ENCODE measurements at places on chromosomes 3 and 15.

DNA sequence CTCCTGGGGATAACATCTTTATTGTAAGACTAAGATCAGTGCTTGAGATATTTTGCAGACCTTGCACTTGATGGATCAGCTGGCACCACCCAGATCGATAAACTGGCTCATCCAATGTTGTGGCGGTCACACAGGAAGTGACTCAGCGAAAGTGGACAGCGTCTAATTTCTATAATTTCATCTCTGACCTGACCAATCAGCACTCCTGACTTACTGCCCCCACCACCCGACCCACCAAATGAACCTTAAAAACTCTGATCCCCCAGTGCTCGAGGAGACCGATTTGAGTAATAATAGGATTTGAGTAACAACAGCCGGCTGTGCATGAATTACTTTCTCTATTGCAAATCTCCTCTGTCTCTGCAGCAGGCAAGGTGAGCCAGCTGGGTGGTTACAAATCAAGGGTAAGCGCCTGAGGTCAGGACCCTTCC lies 62.7 kb upstream of the RNU6-1 start:
- DNase-seq = no peak

- DNase-seq = no peak
Measured at GRCh38 chr3:24628523-24629258, 134.0 kb upstream of the THRB start.

- DNase-seq = no peak
Measured at GRCh38 chr3:38985581-38985980, 66.2 kb downstream of the SCN11A start.

GRCh38 chr3:180093535-180093934 lies 56.8 kb upstream of the PEX5L start:
- DNase-seq = no peak

DNA sequence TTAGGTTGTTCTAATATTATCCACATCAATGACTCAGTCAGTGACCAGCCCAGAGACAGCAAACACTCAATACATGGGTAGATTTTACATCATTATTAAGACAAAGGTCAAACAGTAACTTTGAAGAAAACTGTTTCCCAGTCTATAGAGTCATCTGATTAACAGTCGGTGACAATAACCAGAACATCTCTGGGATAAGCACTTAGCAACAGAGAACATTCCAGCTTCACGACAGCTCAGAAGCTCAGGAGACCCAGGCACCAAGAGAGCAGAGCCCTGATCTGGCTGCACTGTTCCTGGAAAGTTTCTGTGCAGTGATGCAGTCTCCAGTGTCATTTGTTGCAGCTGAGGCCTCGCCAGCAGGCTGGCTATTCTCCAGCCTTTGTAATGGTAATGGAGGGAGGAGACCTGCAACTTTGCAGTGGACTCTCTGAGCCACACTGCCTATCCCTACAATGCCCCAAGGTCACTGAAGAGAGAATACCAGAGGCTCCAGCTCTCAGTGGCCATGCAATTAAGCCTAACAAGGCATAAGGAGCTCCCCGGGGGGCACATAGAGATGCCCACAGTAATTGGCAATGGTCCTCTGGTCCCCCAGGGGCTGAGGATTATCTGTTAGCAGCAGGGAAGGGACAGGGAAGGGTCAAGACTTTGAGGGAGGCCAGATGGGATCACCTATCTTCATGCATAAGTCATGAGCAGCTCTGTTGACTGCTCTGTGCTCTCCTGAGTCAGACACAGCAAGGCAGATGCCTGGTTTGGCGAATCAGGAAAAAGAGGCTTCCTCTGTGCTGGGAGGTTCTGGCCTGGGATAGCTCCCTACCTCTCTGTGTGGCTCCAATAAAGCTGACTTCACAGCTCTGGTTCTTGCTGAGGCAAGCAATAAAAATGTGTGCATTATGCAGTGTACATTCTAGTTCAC lies 163.6 kb downstream of the CTNNB1 start:
- DNase-seq = no peak

DNA sequence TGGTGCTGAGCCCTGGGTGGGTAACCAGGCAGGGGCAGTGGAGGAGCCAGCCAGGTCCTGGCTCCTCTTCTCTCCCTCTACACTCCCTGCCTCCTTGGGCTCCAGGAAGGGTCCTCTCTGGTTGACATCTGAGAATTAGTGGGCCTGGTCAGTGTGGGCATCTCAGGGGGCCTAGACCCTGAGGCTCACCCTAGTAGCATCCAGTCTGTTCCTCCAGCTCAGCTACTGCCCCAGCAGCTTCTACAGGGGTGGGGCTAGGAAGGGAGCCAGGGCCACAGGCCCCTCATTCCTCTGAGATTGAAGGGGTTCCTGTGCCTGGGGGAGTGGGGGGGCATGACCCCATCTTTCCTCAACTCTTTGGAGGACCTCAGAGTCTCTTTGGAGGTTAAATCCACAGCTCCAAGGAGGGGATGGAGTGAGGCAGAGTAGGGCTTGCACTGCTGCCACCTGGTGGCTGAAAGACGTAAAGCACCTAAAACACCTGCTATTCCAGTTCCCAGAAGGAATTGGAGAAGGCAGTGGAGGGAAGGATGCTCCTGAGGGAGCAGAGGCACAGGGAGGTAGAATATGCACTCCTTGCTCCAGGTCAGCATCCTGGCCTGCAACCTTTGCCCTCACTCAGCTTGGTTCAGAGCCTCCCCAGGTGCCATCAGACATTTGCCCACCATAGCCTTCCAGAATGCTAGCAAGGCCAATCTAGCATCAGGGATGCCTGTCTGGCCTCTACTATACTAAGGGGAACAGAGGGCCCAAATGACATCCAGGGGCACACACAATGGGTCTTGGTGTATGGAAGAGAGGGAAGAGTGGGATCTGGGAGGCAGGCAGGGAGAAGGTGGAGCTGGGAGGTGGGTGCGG lies 25.1 kb downstream of the C3orf18 start:
- DNase-seq = no peak

DNA sequence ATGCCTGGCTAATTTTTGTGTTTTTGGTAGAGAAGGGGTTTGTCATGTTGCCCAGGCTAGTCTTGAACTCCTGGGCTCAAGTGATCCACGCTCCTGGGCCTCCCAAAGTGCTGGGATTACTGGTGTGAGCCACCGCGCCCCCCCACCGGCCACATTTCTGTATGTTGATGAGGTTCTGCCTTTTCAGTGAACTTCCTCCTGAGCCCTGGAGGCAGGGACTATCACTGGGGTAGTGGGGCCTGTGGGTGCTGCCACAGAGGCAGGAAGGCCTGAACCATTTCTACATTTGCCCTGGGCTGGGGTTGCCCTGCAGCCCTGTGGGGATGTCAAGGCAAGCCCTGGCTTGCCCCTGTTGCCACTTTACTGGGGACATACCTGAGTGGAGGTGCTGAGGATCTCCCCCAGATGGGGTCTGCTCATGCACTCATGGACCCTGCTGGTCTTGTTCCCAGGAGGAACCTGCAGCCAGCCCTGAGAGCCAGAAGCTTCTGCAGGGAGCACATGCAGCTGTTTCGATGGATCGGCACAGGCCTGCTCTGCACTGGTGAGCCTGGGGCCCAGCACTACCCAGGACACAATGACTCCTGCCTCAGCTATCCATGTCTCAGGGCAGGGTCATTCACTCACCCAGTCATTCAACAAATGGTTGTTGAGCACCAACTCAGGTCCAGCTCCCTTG lies 5.7 kb downstream of the SLC28A1 start:
- DNase-seq = no peak

- no peak for DNase-seq
Measured at GRCh38 chr3:82938821-82939328, 1177.4 kb upstream of the GBE1 start.

DNA sequence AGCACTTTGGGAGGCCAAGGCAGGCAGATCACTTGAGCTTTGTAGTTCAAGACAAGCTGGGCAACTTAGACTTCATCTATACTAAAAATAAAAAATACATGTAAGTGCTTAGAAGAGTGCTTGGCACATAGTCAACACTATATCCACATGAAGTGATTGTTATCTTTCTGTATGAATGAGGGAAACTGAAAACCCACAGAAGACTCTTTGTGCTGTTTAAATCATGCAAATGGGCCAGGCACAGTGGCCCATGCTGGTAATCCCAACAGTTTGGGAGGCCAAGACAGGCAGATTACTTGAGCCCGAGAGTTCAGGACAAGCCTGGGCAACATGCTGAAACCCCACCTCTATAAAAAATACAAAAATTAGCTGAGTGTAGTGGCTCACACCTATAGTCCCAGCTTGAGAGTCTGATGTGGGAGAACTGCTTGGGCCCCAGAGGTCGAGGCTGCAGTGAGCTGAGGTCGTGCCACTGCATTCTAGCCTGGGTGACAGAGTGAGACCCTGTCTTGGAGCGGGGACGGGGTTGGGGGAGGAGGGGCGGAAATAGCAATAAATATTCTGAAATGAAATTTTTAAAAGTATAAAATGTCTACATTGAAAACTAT lies 129.7 kb downstream of the NR2E3 start:
- no peak for DNase-seq

- no peak for DNase-seq
Measured at GRCh38 chr15:64687172-64687571, 88.2 kb downstream of the RBPMS2 start.

DNA sequence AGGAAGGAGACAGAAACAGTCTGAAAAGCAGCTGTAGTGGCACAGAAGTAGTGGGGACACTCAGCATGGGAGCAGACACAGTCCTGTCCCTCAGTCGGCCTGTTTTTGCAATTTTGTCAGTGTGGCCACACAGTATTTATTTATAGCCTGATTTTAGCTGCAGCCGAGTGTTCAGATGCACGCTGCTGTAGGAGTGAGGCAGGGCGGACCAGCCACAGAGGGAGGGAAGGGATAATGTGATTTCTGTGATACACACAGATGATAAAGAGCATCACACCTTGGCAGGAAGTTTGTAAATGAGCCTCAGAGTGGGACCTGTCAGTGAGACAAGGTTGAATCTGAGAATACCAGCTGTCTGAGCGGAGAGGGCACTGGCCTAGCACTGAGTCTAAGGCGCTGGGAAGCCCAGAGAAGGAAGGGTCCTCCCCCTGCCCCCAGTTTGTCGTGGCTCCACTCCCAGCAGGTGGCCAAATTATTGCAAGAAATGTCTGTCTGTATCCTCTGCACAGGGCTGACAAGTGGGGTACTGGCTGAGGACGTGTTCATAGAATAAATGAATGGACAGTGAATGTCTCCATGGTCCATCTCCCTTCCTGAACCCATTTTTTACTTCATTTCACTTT lies 3.8 kb downstream of the PSTPIP1 start:
- no peak for DNase-seq

- DNase-seq = no peak
Measured at GRCh38 chr3:72604328-72604727, 243.9 kb downstream of the SHQ1 start.

DNA sequence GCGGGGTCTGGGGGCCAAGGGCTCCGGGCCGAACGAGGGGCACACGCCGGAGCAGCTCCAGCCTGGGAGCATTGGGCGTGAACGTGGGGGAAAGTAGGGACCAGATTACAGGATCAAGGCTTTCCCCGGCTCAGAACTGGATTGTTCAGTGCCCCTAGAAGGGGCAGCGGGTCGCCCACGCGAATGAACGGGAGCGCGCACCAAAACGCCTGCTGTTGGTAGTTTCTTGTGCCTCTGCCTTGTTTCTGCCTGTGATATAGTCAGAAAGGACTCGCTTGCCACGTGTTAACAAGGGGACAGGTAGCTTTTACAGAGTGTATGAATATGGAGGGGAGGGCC lies 1.1 kb downstream of the CASR start:
- no peak for DNase-seq

DNA sequence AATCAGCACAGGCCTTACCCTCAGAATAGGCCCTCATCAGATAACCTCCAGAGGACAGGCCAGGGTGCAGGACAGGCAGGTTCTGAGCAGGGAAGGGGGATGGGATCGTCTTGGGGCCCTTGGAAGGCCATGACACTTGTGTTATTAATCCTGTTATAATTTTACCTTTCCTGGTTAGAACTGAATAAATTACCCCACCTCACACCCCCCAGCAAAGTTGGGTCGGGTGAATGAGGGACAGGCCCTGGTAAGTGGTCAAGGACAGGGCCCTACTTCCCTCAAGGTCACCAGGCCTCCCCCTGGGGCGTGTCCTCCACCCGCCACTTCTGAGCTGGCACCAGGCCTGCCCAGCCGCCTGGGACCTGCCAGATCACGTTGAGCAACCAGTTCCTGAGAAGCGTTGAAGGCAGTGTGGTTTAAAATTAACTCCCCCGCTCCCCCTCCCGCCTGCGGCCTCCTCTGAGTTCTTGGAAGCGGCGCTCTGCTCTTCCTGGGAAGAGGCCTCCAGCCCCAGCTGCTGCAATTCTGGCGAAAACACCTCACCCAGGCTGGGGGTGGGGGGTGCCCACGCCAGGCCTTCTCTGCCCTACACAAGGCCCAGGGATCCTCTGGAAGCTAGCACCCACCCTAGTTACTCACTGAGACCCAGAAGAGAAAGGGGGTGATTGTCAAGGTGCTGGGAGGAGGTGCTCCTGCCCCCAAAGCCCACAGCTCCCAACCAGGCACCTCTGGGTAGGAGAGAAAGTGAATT lies 10.6 kb downstream of the CISH start:
- DNase-seq = peak; percentile 45

DNA sequence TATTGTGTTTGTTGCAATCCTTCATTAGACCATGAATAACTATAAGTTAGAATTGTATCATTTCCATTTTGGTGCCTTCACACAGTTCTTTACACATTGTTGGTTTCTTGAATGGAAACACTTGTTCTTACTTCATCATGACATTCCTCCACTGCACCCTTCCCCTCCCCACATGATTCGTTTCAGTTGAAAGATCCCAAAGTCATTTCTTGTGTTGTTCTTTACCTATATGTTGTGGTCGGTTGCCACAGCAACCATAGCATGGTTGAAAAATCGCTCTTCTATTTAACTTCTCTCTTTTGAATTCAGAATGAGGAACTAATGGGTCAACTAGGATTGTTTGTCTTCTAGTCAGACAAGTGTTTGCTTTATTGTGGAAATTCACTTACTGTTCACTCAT lies 103.3 kb downstream of the IL1RAP start:
- DNase-seq = no peak

GRCh38 chr3:57110798-57111197 lies 50.3 kb downstream of the SPATA12 start:
- DNase-seq = no peak

DNA sequence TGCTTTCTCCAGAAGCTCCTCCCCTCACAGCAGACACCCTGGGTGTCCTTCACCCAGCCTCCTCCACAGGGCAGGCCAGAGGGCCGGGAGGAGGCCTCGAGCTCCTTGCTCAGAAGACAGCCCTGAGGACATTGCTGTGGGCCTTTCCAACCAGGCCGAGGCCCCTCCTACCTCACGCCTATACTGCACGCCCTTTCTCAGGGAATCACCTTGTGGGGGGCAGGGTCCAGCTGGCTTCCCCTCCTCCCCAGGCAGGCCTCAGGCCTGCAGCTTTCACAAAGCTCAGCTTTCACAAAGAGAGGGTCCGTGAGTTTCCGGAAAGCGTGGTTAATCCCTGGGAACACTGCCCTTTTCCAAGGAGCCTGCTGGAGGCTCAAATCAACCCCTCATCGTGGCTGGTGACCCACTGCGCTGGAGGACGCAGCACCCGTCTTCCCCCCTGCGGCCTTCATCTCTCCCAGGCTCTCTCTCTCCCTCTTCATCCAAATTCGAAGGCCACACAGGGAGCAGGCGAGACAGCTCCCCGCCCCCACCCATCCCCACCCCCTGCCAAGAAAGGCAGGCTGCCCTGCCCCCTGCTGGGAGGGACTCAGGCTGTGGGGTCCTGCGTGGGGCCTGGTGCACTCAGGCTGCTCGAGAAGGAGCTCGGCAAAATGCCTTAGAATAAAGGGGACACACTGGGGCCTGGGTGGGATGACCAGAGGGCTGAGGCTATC lies 79.4 kb downstream of the OCA2 start:
- DNase-seq = no peak

All from NCI-H1436 (cell line).